HFF-Myc (cell line): ENCODE measurements at places on chromosomes 6 and 20.

- DNase-seq, result no peak
Measured at GRCh38 chr6:125753218-125753936, 3.9 kb downstream of the HEY2 start.

- DNase-seq, result no peak
Measured at GRCh38 chr6:145138469-145139139, 596.7 kb downstream of the EPM2A start.

DNA sequence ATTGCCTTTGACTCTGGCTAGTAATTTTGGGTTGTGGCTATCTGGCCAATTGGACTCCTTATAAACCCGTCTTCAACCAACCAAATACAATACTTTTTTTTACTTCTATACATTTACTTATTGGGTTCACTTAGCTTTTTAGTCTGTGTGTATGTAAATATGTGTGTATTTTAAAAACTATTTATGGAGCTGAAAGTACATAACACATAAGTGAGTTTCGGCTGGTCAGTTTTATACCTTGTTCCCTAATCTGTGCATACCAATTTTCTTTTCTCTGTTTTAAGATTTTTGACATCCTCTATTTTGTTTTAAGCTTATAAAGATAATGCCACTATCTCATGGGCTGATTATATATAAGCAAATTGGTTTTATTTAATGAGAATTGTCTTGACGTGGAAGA lies 129.5 kb downstream of the LRRC1 start:
- DNase-seq, result no peak

GRCh38 chr20:57991211-57991881 lies 237.1 kb downstream of the ANKRD60 start:
- DNase-seq, result peak; percentile 85

- DNase-seq, result no peak
Measured at GRCh38 chr6:30837870-30838269, 46.4 kb upstream of the DDR1 start.

- no peak for DNase-seq
Measured at GRCh38 chr6:141290941-141291721, 841.6 kb upstream of the GJE1 start.

DNA sequence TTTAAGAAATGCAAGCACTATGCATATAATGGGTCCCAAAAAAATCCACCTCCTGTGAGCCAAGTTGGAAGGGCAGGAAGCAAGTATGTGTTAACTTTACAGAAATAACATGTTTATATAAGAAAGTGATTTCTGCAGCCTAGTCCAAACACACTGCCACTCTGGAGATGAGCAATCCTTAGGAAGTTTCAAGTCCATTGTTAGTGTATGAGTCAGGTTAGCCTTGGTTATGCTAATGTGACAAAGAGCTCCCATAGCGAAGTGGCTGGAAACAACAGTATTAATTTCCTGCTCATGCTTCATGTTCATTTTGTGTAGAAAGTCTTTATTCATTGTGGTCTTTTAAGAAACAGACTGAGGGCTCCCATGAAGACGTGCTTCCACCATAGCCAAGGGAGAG lies 121.4 kb downstream of the TBXT start:
- no peak for DNase-seq

- DNase-seq, result no peak
Measured at GRCh38 chr6:151069641-151070040, 170.1 kb upstream of the AKAP12 start.

DNA sequence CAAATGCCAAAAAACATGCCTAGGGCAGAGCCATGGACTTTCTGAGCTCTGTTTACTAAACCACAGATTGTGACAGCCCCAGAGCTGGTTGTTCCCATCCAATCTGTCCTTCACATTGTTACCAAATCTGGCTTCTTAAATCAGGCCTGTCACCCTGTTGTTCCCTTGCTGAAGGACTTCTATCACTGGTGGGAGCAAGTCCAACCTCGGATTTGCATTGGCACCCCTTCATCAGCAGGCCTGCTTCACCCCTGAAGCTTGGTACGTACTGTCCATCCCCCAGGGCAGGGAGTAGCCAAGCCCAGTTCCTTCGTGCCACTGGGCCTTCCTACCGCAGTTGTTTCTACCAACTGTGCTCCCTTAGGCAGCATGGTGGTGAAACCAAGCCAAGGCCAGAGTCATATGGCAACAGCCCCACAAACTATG lies 357.3 kb upstream of the JARID2 start:
- DNase-seq, result no peak

- no peak for DNase-seq
Measured at GRCh38 chr6:28638787-28639430, 113.2 kb downstream of the GPX5 start.

DNA sequence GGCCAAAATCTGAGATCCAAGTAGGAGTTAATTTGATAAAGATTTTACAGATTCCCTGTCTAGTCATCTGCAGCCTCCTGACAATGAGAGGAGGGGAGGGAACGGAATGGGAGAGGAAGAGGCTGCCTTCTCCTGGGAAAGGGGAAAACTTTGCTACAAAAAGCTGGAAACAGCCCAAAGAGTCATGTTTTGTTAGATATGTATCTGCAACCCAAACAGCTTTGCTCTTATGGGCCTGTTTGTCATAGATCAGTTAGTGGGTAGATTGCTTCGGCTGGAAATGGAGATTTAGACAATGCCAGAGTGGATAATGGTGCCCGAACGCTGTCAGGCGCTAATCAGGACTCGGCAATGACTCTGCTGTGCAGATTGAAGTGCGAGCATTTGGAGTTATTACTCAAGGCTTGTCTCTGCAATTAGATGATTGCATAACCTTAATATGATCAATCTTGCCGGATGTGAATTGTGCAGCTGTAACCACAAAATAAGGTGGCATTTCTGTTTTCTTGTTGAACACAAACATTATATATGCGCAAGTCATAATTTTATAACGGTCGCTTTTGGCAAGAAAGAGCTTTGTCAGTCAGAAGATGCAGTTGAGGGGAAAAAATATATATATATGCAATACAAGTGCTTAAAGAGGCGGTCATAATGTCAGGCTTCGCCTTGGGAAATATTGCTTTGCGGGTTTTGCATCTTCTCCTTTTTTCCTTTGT lies 92.4 kb upstream of the MAFB start:
- no peak for DNase-seq

- no peak for DNase-seq
Measured at GRCh38 chr20:11350126-11351005, 567.3 kb upstream of the BTBD3 start.
